ENCODE measurements at places on chromosomes 5 and 9.

DNA sequence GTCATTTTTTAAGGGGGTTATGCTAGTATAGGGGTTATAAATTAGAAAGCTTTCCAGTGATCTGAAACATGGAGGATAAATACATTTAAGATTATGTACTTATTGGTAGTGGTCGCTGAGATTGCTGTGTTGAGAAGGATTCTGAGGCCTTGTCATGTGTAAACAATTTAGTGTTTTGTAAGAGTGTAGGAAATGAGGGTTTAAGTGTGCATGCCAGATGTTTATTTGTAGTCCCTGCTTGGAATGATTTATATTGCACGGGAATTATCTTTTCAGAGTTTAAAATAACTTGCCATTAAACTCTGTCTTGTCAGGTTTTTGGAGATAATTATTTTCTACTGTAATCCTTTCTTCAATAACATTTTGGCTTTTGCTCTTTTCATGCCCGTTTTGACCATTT is 19.4 kb downstream of the ZNF618 start:
- DNase-seq = no peak

GRCh38 chr5:112275671-112276070 is 143.4 kb downstream of the EPB41L4A start:
- DNase-seq = no peak

DNA sequence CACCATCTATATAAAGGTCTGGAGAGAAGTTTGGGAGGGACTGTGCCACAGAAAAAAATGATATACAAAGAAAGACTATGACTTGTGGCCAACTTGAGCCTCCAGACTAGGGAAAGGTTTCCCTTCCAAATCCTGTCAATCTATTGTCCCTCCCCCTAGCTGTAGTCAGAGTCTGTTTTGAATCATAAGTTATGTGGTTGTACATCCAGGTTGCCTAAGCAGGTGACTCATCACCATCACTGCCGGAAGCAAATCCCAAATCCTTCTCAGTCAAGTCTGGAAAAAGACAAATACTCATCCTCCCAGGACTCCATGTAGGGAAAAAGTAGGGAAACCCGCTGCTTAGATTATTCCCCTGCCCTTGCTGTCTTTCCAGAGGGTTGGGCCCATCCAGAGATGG is 235.7 kb downstream of the CDK5RAP2 start:
- no peak for DNase-seq

DNA sequence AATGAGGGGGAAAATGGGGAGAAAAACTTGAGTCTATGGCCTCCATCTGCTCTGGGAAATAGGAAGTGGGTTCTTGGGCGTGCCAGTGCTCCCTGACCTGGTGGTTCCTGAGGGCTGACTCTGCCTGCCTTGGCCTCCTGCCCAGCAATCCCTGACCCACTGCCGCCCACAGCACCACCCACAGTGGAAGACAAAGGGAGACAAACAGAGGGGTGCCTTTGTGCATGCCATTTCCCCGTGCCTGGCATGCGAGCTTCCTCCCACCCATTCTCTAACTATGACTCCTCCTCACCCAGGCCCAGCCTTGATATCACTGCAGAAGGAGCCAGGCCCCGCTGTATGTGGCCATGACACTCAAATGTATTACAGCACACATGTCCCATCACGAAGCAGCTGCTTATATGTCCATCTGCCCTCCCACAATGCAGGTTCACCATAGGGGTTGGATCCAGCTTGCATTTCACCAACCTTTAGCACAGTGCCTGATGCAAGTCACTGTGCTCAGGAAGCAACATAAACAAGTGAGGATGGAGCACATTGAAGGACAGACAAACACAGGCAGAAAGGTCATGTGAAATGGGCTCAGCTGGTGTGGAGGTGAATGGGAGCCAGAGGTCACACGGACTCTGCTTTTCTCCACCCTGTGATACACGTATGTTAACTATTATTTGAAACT is 84.4 kb downstream of the ADRB2 start:
- no peak for DNase-seq

GRCh38 chr5:39395521-39395920 is 29.3 kb downstream of the DAB2 start:
- DNase-seq = no peak

- no peak for DNase-seq
Observed at GRCh38 chr5:126115059-126115629, 308.1 kb upstream of the GRAMD2B start.

DNA sequence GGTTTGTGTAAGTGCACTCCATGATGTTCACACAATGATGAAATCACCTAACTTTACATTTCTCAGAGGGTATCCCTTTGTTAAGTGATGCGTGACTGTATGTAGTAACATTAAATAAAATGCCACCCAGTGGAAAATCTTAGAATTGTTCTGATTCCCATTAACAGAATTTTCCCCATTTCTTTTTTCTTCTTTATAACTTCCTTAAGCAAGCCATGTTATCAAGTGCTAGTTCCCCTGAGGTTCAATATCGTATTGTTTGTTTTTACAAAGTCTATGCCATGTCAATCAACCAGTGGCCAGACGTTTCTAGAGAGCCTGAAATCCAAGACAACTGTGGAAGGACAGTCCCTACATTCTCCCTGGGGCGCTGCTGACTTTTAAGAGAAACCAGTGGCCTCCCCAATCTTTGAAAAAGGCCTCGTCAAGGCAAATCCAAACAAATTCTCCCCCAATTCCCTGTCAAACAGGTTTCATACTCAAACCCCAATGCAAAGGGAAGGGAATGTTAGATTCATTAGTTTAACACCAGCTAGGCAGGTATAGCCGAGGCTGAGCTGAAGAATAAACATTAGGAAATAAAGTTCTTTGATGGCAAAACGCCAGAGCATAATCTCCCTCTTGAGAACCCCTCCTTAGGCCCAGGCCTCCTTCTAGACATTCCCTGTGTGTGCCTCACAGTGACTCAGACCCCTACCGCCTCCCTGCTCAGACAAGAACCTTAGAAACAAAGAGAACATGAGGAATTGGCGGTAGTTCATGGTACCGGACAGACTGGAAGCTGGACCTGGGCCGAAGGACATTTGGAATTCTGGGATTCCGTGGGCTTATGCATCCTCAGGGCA is 198.7 kb downstream of the GNA14 start:
- no peak for DNase-seq

DNA sequence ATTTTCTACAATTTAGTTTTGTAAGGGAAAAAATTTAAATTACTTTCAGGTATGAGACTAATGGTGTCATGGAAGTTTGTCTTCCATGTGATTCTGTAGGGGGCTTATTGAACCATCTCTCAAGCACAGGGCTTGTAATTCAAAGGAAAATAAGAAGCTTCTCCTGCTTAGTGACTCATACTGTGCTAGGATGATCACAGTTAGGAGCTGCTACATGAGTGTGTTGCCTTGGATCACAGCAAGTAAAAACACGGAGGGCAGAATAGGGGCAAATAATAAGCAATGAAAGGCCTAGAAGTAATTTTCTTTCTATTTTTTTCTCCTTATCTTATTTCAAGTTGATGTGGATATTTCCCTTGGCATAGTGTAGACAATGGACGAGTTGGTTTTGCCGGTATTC is 28.9 kb downstream of the TMEM167A start:
- no peak for DNase-seq

- DNase-seq = no peak
Observed at GRCh38 chr5:11064763-11065450, 303.9 kb upstream of the DAP start.

- DNase-seq = no peak
Observed at GRCh38 chr9:137167747-137168572, 1.9 kb downstream of the LRRC26 start.

DNA sequence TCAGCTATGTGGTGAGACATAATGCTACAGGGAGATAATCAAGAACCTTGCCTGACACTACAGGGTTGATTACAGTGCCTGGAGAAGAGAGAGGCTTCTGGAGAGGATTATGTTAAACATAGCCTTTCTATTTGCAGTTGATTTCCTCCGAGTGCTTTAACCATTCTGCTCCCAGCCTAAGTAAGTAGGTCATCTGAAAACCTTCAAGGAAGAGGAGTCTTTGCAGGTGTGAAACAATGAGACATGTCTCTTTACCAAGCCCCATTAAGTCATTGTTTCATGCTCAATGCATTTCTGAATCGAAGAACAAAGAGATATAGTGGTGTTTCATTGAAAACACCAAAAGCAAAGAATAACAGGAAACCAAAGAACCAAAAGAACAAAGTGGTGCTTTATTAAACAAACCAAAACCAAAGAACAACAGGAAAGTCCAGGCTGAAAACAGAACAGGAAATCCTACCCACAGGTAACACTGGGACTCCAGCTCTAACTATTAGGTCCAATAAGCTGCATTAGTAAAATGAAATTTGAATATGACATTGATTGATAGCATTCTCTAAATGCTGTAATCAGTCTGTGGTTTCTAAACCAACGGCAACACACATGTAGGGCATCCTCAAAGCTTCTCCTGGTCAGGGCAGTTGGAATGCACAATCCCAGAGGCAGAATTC is 113.3 kb upstream of the SPATA31D4 start:
- no peak for DNase-seq

GRCh38 chr5:61298580-61298979 is 33.5 kb upstream of the ZSWIM6 start:
- DNase-seq = no peak

DNA sequence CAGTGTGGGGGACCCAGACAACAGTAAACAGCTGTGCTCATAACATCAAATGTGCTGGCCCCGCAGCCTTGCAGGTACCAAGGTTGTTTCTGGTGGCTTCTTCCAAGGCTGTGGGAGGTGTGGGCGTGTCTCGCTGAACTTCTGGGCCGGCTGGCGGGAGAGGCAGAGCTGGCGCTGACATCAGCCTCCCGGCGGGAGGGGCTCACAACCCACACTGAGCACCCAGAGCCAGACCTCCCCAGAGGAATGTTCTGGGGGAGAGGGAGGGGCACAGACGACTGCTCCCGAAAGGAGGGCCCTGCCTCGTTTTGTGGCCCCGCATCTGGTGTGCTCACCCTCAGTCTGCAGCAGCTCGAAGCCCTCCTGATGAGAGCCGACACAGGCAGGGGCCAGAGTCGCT is 6.9 kb upstream of the SLC12A7 start:
- no peak for DNase-seq

- DNase-seq = no peak
Observed at GRCh38 chr9:76895186-76895585, 10.7 kb downstream of the PRUNE2 start.

DNA sequence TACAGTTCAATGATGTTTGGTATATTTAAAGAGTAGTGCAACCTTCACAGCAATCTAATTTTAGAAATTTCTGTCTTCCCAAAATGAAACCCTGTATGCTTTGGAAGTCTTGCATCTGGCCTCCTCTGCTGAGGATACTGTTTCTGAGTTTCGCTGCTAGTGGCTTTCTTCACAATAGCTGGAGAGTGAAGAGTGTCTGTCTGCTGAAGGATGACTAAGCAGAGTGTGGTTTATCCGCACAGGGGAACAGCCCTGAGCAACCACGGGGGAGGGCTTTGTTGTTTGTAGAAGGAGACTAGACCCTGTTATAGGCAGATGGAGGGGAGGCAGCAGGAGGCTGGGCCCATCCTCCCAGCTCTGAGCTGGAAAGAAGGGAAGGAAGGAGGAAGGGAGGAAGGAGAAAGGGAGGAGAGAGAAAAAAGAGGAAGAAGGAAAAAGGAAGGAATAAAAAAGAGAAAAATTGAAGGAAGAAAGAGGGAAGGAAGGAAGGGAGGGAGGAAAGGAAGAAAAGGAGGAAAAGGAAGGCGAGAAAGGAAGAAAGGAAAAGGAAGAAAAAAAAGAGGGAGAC is 10.5 kb upstream of the IRX2 start:
- no peak for DNase-seq

DNA sequence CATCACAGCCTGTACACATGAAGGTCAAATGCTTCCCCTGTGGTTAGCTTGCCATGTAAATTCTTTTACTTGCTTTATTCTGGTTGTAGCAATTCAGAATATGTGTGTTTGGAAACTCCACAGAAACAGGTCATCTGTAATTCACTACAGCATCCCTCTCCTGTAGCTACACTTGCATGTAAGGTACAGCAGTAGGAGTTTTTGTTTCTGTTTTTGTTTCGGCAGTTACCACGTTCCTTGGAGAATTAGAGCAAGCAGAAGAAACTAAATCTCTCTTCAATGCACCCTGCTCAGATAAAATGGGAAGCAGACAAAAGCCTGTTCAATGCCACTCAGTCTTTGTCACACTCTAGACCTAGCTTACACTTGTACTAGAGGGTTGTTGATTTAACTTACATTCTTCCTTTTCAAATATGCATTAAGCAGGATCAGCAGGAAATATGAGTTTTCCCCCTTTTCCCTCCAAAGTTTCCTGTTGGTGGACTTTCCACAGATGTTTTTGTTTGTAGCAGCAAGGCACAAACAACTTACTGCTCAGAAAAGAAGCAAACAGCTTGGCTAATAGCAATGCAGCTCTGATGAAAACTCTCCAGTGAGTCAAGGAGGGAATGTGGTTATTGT is 80.9 kb downstream of the YIPF5 start:
- DNase-seq = no peak

GRCh38 chr5:43227655-43228054 is 35.6 kb downstream of the NIM1K start:
- DNase-seq = no peak

DNA sequence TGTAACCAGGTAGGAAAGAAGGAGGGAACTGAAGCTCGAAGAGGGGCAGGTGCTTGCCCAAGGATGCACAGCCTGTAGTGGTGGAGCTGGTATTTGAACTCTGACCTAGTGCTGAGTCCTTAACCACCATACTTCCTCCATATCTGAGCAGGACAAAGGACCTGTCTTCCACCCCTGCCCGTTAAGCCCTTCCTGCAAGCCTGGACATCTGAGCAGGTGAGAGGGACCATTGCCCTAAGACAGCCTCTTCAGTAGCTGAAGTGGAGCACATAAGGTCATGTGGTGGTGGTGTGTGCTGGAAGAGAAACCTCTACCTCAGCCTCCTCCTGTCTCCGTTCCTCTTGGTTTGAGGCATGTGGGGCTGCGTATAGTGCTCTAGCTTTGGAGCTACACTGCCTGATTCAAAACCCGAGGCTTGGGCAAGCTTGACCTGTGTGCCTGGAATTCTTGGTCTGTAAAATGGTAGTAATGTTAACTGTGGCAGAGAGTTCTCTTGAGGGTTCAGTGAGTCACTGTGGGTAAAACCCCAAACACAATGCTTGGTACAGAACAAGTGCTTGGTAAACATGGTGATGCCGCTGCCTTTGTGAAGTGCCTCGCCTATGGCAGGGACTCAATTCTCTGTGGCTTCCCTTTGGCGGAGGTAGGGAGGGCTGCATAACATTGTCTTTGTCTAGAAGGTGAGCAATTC is 7.4 kb downstream of the GALNT10 start:
- DNase-seq = no peak

- DNase-seq = no peak
Observed at GRCh38 chr9:33737811-33738606, 57.4 kb upstream of the PRSS3 start.

- no peak for DNase-seq
Observed at GRCh38 chr9:130531670-130532069, 47.7 kb upstream of the FUBP3 start.

DNA sequence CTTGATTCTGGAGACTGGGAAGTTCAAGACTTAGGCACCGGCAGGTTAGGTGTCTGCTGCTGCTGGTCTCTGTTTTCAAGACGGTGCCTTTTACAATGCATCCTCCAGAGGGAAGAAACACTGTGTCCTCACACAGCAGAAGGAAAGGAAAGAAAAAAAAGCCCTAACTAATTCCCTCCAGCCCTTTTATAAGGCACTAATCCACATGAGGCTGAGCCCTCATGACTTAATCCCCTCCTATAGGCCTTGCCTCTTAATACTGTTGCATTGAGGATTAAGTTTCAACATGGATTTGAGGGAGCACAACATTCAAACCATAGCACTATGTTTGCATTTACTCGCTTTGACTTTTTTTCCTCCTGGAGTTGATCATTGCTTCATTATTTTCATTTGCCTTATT is 585.9 kb downstream of the TLR4 start:
- no peak for DNase-seq

GRCh38 chr9:97405551-97405950 is 6.3 kb upstream of the TDRD7 start:
- DNase-seq = no peak
